ENCODE measurements at places on chromosomes 11 and 22.
A peak's percentile ranks its signal among the peaks of the same experiment; 100 is the strongest.

GRCh38 chr11:120391292-120391691 is 55.1 kb downstream of the ARHGEF12 start:
- DNase-seq, result no peak

GRCh38 chr11:6356503-6357055 is 33.7 kb upstream of the SMPD1 start:
- DNase-seq, result no peak

DNA sequence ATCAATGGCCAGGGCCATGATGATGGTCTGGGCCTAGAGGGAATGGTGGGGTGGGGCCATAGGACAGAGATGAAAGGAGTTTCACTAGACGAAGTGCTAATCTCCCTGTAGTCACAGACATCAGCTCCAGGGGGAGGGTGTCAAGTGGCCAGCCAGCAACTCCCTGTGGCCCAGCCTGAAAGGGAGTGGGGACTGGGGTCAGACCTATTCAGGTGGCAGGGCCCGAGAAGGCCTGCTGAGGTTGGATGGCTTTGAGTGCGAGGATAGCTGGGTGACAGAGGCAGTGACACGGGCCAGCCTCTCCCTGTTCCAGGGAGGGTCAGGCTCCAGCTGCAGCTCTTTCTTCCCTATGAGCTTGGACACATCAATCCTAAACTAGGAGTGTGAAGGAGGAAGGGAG is 11.0 kb downstream of the TOB2 start:
- no peak for DNase-seq

GRCh38 chr11:94728966-94729751 is 39.0 kb upstream of the AMOTL1 start:
- no peak for DNase-seq

- no peak for DNase-seq
Measured at GRCh38 chr11:123487157-123487744, 57.2 kb downstream of the GRAMD1B start.

DNA sequence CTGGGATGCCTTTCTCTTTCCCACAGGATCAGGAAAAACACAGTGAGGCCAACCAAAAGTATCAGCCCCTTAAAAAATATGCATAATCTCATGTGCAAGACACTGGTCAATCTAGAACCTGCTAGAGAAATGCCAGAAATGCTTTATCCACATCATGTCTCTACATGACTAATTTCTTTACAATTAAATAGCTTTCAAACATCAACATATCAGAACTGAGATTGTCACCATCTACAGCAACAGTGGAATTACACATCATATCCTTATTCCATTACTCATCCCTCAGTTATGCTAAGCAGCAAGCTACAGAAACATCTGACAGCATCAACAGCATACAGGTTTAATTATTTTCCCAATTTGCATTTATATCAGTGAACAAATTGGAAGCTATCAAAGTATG is 78.8 kb downstream of the DDIAS start:
- DNase-seq, result peak; percentile 90

GRCh38 chr22:37986371-37986770 is 2.0 kb upstream of the SOX10 start:
- no peak for DNase-seq

- no peak for DNase-seq
Measured at GRCh38 chr11:102792604-102793003, 5.4 kb downstream of the MMP1 start.

- no peak for DNase-seq
Measured at GRCh38 chr22:44622147-44622427, 79.9 kb upstream of the PRR5 start.

- DNase-seq, result no peak
Measured at GRCh38 chr11:42498971-42499370, 812.8 kb upstream of the API5 start.

DNA sequence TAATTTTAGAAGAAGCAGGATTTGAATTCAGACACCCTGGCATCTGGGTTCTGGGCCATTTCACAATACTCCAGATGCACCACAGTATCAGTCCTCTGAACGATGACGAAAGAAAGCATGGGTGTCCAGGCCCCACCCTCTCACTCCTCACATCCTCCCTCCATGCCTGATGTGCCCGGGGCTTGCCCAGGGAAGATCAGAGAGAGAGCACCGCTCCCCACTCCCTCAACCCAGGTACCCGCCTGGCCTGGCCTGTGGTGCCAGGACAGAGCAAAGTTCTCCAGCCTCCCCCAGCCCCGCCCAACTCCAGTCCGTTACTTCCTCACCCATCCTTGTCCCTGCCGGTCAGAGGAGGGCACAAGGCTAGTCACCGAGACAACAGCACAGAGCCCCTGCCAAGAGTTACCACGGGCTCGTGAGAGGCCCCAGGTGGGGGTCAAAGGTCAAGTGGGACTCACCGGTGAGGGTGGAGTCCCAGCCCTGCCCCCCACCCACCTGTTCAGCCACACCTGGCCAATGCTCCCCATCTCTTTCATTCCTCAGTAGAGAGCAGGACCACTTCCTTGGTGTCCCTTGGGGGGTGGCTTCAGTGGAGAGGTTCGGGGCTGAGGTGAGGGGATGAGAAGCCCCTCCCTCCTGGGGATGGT is 8.1 kb downstream of the BCL9L start:
- peak; percentile 76 for DNase-seq

GRCh38 chr22:43682851-43683250 is 129.3 kb downstream of the EFCAB6 start:
- DNase-seq, result no peak

- DNase-seq, result peak; percentile 47
Measured at GRCh38 chr11:130071211-130071712, 1.6 kb downstream of the APLP2 start.

DNA sequence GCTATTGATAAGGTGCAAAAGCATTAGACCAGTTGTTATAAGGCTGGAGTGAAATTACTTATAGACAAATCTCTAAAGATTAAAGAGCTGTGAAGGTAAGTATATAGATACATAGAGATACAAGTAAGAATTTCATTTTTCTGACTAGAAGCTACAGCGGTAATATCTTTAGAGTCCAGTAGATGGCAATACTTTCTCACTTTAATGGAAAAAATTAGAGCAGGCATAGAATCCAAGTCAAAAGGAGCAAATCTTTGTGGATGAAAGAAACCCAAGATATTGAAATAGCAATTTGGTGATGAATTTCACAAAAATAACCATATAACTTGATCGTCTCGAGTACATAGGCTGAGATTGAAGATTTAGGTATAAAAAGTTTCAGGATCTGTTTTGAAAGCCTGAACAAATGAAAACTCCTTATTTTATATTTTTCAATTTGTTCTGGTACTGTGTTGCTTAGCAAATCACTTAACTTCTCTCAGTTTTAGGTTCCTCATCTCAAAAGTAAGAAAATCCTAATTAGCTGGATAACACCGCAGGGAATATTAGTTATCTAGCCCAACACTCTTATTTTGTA is 81.9 kb downstream of the UVRAG start:
- DNase-seq, result peak; percentile 57

- DNase-seq, result no peak
Measured at GRCh38 chr11:128469220-128469619, 118.1 kb downstream of the ETS1 start.

DNA sequence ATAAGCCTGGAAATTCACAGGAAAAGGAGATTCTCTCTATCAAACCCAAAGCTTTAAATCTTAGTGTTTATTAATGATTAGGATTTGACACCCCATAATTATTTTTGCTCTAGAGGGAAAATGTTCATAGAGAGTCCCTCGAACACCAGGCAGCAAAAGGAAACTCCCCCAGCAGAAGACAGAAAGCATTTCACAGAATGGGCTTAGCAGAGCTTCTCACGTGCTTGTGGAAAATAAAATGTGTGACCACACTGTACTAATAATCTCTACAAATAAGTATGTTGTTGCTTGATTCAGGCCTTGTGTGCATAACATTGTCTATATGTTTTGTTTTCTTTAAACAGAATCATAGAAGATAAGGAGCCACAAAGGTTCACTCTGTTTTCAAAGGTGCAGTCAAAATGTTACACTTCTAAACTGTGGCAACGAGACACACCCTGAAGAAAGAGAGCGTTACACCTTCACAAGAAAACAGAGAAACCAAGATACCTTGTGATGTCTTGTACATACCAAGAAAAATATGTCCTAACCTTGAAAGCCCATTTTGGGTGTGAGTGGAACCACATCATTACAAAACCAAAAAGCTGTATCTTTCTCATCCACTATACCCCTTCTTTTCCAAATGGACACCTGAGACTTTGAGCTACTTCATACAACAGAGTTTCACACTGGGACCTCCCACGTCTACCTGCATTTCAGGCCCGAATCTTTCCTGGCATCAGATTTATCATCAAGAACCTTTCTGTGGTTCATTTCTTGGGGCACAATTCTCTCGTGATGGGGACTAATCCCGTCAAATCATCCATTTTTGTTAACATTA is 282.5 kb downstream of the ETS1 start:
- no peak for DNase-seq

DNA sequence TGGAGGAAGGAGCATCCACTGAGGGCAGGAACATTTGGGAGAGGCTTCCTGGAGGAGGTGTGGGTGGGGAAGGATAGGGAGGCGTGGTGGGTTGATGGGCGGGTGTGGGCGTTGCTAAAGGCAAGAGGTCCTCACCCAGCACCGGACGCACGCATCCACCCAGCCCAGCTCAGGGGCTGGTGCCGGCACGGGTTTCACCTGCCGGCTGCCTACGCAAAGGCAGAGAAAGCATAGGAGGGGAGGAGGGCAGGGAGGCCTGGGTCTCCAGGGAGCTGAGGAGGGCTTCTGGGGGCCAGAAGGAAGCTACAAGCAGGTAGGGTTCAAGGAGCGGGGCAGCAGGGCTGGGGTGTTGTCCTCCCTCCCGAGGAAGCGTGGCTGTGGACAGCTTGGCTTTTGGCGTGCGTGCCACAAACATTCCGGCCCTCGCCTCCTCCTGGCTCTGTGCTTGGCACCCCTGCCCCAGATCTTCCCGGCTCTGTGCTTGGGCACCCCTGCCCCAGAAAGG is 7.8 kb downstream of the SSH3 start:
- no peak for DNase-seq

DNA sequence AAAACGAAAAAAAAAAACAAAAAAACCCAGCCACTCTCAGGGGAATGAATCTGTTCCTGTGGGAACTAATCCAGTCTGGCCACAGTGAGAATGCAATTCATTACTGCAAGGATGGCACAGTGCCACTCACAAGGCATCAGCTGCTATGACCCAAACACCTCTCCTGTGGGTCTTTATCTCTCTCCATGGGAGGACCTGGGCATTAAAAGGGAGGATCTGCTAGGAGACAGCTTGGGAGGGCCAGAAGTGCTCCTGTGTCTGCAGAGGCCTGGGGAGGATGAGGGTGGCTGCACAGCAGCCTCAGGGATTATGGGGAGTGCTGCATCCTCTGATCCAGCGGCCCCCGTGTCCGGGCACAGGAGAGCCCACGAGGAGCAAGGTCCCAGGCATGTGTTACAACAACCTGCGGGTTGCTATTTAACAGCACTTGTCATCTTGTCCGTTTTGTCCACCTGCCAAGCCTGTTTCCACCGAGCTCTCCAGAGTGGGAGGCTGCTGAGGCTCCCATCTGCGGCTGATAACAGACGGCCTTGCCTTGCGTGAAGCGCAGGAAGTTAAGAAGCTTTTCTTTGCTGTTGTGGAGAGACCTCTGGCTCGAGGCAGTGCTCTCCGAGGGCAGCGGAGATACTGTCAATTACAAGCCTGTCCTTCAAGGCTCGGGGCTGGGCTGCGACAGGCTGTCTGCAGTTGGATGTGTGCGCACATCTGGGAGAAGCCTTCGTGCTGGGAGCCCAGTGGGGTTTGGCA is 97.7 kb downstream of the NXPE2 start:
- DNase-seq, result no peak

GRCh38 chr22:24728790-24729637 is 45.5 kb downstream of the PIWIL3 start:
- DNase-seq, result no peak

DNA sequence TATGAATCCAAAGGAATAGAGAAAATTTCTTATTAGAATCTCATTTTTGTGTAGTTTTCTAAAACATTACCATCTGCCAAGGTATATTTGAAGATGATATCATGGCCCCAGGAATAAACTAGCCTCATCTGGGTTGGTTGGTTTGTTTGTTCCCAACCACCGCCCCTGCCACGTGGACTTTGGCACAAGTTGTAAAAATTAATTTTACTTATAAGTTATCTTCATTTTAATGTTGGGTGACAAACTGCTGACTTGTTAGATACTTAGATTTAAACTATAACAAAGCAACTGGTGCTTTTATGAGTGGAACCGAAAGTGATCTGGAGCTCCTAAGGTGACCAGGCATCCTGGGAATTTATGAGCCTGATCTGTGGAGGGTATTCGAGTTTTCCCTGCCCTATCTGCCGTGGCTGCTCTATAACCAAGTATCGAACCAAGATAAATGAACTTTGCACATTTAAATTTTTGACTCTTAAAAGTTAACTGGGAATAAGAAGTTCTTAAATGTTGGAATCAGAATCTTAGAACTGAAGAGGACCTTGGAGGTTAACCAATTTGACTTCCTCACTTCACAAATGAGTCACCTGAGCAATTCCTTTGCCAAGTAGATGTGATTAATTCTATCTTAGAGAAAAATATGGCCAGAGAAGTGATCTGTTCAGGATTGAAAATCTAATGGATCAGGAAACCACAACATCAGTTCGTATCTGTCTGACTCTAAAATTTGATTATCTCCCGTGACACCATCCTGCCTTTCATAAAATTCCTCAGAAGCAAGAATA is 129.1 kb upstream of the ARHGAP42 start:
- DNase-seq, result peak; percentile 63

DNA sequence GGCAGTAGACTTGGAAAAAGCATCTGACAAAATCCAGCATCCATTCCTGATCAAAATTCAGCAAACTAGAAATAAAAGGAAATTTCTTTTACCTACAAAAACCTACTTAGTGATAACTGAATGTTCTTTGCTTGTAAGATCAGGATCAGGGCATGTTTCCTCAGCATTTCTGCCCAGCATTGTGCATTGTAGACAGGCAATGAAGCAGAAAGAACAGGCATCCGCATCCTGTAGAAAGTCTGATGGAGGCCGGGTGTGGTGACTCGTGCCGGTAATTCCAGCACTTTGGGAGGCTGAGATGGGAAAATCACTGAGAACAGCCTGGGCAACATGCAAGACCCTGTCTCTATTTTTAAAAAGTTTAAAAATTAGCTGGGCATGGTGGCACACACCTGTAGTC is 32.5 kb upstream of the PANX2 start:
- DNase-seq, result no peak

DNA sequence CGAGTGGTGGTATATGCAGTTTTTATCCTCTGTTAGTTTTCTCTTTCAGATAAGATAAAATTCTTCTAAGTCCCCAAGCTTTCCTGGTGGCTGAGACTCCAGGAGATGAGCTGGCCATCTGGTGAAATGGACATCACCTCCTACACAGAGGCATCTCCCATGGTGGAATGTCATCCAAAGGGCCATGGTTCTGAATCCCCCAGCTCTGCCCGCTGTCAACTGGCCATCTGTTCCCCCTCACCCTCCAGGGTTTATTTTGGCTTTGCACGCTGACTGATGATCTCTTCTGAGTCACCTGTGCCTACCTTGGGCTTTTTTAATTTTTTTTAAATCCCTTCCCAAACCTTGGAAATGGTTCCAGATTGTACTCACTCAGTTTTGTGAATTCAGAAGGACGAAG is 142.2 kb downstream of the HIPK3 start:
- no peak for DNase-seq

GRCh38 chr11:88415495-88415894 is 78.0 kb upstream of the CTSC start:
- no peak for DNase-seq

- no peak for DNase-seq
Measured at GRCh38 chr22:39212721-39213376, 31.9 kb downstream of the PDGFB start.

- no peak for DNase-seq
Measured at GRCh38 chr11:68818181-68818580, 23.5 kb downstream of the CPT1A start.

Data from fibroblast of skin of right biceps (primary cell).